ENCODE measurements at places on chromosomes 2 and 18.

DNA sequence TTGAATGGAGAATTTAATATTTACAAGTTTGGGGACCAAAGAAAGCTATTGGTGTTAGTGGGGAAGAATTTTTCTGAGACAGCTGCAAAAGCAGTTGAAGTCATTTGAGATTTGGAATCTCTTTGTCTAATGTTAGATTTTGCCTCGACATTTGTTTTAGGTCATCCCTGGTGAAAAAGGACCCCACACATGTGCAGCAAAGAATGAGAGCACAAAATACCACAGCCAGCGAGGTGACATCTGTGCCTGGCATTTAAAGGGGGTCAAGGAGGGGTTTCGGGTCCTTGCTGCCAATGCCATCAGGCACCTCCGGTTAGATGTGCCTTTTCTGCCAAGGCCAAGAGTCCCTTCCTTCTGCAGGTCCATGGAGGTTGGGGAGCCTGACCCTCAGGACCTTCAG, 173.3 kb downstream of the TRIB2 start:
- DNase-seq: no peak

DNA sequence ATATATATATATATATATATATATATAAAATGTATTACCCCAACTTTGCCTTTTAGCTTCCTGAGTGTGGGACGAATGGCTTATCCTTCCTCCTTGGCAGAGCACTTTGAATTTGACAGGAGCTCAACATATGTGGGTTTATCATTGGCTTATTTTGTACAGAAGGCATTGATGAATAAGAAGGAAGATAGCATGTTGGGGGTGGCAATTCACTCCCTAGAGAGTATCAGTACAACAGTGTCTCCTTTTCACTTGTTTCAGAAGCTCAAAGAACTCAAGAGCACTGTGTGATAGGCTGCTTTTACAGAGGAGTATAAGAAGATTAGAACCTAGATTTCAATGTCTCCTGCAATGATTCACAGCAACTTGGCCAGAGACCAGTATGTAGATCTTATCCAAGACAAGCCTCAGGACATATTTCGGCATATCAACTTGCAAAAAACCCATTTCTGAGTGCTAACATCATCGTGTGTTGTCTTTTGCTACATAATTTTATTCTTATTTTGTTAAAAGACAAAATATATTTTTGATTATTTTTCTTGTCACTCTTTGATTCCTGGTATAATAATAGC, 345.8 kb downstream of the SOCS6 start:
- no peak for DNase-seq

GRCh38 chr2:17309741-17310339, 208.4 kb downstream of the RAD51AP2 start:
- no peak for DNase-seq

DNA sequence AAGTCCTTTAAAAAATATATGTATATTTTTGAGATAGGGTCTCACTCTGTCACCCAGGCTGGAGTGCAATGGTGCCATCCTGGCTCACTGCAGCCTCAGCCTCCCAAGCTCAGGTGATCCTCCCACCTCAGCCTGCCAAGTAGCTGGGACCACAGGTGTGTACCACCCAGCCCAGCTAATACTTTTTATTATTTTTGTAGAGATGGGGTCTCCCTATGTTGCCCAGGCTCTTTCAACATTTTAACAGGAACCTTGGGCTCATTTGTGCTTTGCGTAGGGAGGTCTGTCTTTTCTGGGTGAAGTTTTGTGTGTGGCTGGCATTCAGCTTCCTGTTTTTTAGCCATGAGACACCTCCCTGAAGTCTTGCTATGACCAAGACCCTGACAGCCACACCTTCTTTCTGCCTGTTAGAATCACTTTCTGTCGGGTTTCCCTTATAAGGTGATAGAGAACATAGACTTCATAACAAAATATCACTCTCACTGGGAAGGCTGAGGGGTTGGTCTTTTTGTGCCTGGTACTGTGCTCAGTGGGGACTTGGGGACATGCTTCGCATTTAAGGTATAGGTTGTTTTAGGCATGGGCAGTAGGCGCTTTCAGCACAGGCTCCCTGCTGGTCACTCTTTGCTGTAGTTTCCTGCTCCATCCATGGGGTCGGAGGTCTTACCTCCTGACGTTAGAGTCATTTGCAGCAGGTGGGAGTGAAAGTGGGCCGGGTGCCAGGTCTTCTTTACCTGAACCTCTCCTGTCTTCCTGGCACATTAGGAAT, 3.4 kb downstream of the RAB31 start:
- no peak for DNase-seq

DNA sequence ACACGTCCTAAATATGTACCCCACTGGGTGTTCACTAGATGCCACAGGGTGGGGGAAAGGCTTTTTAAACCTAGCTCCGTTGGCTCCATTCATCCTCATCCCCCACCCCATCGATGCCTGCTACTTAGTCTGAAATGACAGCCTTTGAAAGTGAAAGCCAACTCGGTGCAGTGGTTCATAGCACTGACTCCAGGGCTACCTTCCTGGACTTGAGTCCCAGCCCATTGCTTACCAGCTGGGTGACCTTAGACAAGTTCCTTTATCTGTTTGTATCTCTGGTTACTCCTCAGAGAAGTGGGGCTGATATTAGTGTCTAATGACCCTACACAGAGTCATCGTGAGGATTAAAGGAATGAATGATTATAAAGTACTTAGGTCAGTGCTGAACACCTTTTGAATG, 24.4 kb downstream of the EHD3 start:
- DNase-seq: no peak

DNA sequence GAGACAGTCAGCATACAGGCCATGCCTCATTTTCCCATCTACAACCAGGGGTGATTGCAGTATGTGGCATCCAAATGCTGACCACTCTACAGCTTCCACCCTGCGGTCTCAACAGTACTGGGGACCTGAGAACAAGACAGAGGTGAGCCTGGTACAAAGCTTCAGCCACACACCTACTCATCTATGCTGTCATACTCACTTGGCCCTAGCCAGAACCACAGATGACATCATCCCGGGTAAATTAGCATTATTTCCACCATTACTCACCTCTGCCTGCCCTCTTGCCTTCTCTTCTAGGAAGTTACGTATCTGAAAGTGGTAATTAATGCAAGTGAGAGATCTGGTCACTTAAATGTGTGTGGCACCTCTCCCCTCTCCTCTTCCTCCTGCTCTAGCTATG, 208.2 kb upstream of the ARL4C start:
- DNase-seq: peak; percentile 77

GRCh38 chr2:124640221-124640750, 615.2 kb downstream of the CNTNAP5 start:
- DNase-seq: no peak

DNA sequence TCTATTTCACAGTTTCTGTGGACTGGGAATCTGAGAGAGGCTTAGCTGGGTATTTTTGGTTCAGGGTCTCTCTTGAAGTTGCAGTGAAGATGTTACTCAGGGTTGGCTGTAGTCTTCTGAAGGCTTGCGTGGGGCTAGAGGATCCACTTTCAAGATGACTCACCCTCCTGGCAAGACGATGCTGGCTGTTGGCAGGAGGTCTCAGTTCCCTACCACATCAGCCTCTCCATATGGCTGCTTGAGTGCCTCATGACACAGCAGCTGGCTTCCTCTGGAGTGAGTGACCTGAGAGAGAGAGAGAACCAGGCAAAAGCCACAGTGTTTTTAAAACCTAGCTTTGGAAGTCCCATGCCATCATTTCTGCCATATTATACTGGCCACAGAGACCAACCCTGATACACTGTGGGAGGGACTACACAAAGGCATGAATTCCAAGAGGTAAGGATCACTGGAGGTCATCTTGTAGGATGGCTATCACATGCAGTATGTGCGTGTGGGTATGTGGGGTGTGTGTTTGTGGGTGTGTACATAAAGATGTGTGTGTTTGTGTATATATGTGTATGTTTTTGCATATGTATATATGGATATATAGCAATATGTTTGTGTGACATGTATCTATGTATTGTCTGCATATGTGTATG, 25.1 kb downstream of the DNPEP start:
- no peak for DNase-seq

DNA sequence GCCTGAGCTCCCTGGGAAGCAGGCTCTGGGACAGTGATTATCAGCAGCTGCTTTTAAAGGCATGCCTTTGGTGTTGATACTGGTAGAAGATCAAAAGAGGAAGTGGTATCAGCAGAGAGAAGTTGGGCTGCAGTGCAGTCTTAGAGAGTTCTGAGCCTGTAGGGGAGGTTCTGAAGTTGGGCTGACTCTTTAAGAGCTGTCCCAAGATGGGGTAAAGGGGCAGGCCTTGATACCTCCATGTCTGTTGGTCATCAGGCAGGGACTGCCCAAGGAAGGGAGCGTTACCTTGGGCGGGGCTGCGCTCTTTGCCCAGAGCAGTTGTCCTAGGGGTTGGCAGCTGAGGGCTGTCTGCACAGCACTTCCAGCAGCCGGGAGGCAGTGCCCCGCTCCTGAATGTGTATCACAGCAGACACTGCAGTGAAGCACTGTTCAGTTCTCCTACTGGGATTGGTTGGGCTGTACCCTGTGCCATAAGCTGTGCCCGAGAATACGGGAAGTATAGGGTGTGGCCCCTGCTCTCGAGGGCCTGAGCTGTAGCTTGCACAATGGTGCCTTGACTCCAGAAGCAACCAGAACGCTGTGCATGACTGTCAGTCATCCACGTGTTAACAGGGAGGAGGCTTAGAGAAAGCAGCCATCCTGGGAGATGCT, 177.0 kb downstream of the CTIF start:
- DNase-seq: no peak
